CD4-positive, alpha-beta T cell treated with Interleukin-2 at 100 ng/mL for 4 hours (primary cell): ENCODE measurements at places on chromosomes 16 and 17.

DNA sequence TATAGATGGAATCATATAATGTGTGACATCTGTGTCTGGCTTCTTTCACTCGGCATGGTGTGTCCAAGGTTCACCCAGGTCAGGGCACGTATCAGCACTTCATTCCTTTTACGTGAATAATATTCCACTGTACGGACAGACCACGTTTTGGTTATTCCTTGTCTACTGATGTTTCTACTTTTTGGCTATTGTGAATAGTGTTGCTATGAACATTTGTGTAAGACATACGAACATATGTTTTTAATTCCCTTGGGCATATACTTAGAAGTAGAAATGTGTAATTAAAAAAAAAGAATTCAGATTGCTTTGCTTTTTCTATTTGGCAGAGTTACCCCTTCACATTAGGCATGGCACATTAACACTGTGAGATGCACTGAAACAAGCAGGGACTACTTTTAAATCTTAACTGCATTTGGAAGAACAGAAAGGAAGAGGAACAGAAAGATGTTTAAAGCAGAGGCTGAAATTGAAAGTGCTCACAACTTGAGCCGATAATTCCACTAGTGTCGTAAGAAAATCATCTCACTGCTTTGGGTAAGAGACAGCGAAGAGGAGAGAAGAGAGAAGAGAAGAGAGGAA lies 105.3 kb downstream of the VPS53 start:
- no peak for DNase-seq

- no peak for DNase-seq
Measured at GRCh38 chr17:52823155-52823554, 664.6 kb upstream of the CA10 start.

DNA sequence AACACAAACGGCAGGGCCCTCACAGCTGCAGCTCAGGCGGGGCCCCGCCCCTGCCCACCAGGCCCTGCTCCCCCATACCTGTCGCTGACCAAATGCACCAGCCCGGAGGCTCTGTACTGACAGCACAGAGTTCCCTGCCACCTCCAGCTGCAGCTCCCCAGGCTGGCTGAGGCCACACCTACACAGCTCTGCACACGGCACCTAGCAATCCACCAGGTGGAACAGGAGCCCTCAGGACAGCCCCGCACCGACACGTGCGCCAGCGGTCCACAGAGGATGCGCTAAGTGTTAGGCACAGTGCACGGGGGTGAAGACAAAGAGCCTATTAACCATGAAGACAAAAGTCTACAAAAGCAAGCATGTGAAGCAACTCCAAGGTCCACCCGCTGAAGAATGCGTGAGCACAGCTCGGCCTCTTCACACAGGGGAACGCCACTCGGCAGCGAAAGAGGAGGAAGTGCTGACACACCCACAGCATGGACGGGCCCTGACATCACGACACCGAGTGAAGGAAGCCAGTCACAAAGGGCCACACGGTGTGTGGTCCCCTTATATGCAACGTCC lies 5.4 kb downstream of the ZCCHC14 start:
- DNase-seq: no peak

- no peak for DNase-seq
Measured at GRCh38 chr17:27376637-27377547, 79.4 kb upstream of the KSR1 start.

DNA sequence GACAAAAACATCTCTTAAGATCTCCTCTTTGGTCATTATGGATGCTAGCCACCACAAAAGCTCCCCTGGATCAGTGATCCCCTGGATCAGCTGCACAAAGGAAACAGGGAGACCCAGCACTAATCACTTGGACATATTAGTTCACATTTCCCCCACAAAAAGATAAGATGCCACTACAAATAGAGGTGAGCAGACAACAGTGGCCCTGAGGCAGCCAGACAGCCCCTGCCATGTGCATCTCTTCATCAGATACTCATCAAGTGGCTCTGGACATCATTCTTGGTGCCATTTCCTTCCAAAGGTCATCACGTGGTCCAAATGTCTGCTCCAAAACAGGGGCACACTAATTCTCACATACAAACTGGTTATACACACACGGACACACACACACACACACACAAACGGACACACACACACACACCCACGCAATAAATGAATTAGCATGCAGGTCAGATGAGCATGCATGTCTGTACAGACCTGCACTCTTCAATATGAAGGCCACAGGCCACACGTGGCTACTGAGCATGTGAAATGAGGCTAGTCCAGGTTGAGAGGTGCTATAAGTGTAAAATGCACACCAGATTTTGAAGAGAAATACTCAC lies 4.1 kb downstream of the USP36 start:
- no peak for DNase-seq

GRCh38 chr17:7744416-7744815 lies 26.9 kb downstream of the DNAH2 start:
- no peak for DNase-seq

GRCh38 chr17:30905742-30906100 lies 317 bp downstream of the TEFM start:
- DNase-seq: no peak

GRCh38 chr17:14746822-14747602 lies 446.1 kb downstream of the HS3ST3B1 start:
- DNase-seq: no peak

DNA sequence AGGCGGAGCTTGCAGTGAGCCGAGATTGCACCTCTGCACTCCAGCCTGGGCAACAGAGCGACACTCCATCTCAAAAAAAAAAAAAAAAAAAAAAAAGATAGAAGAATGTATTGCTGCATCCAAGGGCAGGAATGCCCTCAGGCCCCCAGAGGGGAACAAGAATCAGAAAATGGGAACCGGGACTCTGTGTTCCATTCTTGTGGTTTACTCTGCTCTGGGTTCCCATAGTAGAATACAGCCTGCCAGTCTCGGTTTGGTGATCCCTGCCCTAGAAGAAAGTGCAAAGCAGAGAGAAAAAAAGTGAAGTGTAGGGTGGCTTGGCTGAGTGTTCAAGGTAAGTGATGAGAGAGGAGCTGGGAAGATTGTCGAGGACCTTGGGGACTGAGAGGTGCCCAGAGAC lies 27.4 kb upstream of the KDM6B start:
- no peak for DNase-seq

DNA sequence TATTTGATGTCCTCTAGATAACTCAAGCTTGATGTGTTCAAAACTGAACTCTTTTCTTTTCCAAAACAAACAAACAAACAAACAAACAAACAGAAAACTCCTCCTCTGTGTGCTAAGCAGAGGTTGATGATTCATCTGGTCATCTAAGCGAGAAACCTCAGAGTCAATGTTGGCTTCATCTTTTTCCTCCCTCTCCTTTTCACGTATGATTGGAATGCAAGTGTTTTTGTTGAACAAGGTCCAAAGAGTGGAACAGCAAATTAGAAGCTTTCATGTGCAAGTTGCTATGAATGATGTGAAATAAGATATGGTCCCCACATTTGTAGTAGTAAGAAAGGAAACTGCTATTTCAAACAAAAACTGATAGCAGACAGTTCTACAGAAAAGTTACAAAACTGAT lies 52.5 kb downstream of the TBX4 start:
- DNase-seq: no peak

- DNase-seq: no peak
Measured at GRCh38 chr17:36088670-36089338, 1.1 kb downstream of the CCL3 start.

- no peak for DNase-seq
Measured at GRCh38 chr16:14364386-14365199, 265.5 kb downstream of the PARN start.

- no peak for DNase-seq
Measured at GRCh38 chr17:2020721-2021120, 4.4 kb downstream of the RTN4RL1 start.

GRCh38 chr16:17159617-17160016 lies 311.1 kb downstream of the XYLT1 start:
- no peak for DNase-seq

- DNase-seq: no peak
Measured at GRCh38 chr16:50476486-50477255, 71.5 kb upstream of the NKD1 start.

- no peak for DNase-seq
Measured at GRCh38 chr17:846901-847843, 65.0 kb downstream of the MRM3 start.

- DNase-seq: no peak
Measured at GRCh38 chr17:53150101-53150698, 672.5 kb upstream of the KIF2B start.

DNA sequence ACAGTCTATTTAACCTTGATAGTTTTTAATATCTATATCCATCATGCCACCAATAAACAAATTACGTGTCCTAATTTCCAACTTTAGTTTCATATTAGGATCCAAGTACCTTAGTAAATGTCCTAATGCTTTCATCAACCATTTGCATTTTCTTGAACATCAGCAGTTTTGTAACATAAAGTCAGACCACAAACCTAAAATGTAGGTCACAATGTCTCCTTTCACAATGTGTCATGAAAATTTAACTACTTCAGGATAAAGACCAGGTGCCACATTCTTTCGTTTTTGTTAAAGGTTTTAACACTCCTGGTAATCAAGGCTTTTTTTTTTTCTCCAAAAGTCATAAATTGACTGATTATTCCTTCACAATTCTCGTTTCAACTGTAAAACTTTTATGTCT lies 310.7 kb upstream of the PMFBP1 start:
- DNase-seq: peak; percentile 23
